ENCODE measurements at places on chromosomes 12 and 14.

DNA sequence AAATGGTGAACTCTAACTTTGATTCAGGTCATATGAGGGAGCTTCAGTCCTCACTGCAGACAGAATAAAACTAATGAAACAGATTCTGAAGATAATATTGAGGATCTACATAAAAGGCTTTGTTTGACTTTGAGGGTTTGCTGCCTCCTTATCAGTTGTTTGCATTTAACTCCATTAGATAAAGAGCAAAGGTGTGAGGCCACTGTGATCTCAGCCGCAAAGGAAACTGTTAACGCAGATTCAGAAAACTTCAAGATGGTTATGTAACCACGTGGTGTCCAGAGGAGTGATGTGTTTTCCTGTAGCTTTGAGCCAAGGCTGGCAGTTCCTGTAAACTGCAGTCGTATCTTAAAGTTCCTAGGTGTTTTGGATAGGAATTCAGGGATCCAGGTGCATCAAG lies 67.8 kb downstream of the METTL25 start:
- DNase-seq, result no peak

- no peak for DNase-seq
These were observed 12.6 kb upstream of the ABHD12B start for GRCh38 chr14:50859296-50859624.

DNA sequence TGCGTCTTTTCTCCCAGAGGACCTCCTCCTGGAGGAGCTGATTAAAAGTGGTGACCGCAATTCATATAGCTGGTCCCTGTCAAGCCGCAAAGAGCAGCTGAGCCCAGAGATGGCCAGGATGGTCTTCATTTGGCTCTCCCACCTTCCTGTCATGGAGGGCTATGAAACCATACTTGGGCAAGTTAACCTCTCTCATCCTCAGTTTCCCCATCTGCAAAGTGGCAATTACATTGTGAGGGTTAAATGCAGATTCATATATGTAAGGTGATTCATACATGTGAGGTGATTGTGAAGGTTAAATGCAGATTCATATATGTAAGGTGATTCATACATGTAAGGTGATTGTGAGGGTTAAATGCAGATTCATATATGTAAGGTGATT lies 3.6 kb upstream of the TESC start:
- DNase-seq, result no peak

DNA sequence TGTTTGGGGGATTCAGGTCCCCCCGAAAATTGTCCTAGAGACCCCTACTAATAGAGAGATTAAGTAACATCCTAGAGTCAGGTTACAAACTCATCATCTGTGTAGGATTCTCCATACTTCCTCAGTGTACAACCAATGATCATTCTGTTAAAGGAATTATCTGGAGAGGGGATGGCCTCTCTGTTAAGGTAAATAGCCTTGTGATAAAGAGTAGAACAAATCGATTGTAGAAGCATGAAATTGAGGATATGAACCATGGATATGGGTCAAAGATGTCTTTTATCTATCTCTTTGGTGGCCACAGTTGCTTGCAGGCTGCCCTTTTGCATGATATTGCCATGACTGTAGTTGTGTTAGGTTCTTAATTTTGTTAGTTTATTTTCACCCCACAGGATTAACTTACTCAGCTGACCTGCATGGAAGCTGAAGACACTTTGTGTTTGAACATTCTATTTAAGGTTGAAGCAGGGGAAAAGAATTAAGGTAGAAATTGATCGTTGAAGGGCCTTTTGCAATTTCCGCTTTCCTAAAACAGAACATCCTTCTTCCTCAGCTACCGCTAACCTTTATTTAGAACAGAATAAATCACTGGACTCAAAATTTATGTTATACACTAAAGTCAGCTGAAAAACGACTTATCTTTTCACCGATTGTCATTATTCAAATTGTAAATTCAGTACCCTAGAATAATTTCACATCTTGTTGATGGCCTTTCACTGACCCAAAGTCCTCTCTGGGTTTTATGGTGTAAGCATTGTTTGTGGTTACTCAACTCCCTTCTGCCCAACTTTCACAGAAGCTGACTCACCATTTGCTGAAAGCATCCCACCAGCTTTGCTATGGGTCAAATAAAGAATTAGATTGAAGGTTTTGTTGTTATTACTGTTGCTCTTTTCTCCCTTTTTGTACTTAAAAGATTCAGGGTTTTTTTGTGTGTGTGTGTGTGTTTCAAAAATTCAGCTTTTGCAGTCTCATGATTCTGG lies 52.3 kb downstream of the IRAK3 start:
- DNase-seq, result peak; percentile 74

GRCh38 chr14:94686511-94687160 lies 74.4 kb downstream of the SERPINA3 start:
- no peak for DNase-seq

DNA sequence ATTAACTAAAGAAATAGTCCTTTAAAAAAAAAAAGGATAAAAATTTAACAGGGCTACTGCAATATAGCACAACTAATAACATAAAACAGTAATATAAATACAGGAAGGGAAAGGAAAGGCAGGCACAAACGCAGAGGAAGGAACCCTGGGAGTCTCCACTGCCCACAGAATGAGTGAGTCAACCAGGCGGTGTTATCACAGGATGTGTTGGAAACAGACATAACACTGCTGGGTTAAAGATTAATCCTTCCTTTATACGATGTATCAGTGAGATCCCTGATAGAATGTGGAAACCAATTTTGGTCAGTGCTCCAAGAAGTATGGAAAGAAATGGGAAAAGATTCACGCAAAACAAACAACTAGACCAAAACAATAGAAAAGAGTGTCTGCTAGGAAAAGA lies 47.9 kb downstream of the FGD6 start:
- peak; percentile 71 for DNase-seq

DNA sequence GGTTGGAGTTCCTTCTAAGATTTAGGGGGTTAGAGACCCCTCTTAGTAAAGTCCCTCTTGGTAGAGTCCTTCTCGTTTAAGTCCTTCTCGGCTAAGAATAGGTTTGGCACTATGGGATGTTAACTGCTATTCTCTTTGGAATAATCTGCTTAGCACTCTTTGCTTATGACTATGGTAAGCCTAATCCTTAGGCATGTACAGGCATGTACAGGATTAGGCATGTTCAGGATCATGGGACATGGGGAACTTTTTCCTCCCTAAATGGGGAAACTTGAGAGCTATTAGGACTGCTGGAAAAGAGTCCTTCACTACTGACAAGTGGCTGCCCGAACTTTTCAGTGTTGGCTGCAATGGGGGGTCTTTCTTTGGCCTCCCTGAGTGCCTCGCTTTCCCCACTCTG lies 193.3 kb downstream of the TMEM117 start:
- DNase-seq, result no peak

GRCh38 chr12:70719672-70720420 lies 82.6 kb upstream of the PTPRB start:
- DNase-seq, result peak; percentile 63

- no peak for DNase-seq
These were observed 113.4 kb downstream of the ZNF664 start for GRCh38 chr12:124086299-124086898.

GRCh38 chr14:61563162-61563511 lies 132.2 kb upstream of the HIF1A start:
- no peak for DNase-seq

DNA sequence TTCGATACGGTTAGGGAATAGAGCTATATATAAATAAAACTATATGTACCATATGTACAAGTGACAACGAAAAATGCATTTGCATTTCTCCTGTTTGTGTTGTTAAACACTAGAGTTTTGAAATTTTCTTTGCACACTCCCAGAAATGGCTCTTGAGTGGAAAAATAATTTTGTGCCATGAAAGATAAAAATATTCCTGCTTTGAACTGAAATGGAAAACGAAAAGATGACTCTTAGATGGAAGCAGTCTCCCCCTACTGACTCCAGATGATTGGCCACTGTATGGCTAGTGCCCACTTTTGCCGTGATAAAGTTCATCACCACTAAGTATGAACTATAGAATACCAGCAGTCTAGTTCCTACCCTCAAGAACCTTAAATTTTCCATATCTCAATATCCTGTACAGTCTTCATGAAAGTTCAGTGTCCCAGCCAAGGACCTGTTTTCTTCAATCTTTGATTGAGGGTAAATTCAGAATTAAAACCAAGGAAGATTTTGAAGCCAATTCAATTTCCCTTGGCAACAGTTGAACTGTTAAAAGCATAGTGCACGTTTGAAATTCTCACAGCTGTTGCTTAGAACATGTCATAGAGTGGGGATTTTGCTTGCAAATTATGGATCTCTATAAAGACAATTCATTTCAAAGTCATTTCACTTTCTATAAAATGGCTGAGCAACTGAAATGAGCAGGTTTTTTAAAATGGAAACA lies 1.6 kb upstream of the PPP2R5E start:
- DNase-seq, result peak; percentile 29

DNA sequence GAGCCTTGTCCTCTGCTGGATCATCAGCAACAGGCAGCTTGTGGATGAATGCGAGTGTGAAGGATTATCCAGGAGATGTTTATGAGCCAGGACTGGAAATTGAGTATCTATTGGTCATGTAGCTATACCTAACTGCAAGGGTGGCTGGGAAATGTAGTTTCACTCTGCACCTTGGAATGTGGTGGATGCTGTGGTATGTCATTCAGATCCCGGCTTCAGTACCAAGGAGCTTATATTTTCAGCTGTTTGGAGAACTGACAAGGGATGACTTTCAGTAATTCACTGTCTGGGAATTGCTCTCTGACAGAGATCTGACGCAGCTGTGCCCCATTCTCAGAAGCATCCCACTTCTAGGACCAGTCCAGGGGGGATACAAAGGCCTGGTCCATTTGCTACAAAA lies 792.3 kb upstream of the NOVA1 start:
- peak; percentile 30 for DNase-seq

DNA sequence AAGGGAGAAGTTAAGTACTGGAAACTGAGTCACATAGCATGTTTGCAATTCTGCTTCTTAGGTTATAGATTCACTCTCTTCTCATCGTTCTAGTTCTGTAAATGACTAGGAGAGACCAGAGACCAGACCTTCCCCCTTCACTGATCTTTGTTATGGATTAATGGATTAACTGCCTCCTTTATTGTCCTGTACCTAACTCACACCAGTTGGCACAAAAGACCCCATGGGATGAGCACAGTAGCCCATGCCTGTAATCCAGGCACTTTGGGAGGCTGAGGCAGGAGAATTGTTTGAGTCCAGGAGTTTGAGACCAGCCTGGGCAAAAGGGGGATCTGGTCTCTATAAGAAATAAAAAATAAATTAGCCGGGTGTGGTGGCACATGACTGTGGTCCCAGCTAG lies 20.8 kb downstream of the BCAT1 start:
- no peak for DNase-seq

DNA sequence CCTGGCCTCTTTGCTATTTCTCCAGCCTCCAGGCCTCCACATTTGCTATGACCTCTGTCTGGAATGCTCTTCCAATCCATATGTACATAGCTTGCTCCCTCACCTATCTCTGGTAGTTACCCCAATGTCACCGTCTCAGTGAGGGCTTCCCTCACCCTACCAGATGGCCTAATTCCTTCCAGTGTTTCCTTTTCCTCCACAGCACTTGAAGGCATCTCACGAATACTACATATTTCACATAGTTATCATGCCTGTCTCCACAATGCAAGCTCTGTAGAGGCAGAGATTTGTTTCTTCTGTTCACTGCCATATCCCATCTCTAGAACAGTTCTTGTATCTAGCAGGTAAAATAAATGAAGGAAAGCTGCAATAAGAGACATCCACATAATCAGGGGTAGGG lies 21.3 kb upstream of the HSP90B1 start:
- peak; percentile 78 for DNase-seq

- DNase-seq, result no peak
These were observed 109.5 kb downstream of the AEBP2 start for GRCh38 chr12:19548834-19549233.

GRCh38 chr12:51082561-51083125 lies 753 bp downstream of the CSRNP2 start:
- DNase-seq, result peak; percentile 50

DNA sequence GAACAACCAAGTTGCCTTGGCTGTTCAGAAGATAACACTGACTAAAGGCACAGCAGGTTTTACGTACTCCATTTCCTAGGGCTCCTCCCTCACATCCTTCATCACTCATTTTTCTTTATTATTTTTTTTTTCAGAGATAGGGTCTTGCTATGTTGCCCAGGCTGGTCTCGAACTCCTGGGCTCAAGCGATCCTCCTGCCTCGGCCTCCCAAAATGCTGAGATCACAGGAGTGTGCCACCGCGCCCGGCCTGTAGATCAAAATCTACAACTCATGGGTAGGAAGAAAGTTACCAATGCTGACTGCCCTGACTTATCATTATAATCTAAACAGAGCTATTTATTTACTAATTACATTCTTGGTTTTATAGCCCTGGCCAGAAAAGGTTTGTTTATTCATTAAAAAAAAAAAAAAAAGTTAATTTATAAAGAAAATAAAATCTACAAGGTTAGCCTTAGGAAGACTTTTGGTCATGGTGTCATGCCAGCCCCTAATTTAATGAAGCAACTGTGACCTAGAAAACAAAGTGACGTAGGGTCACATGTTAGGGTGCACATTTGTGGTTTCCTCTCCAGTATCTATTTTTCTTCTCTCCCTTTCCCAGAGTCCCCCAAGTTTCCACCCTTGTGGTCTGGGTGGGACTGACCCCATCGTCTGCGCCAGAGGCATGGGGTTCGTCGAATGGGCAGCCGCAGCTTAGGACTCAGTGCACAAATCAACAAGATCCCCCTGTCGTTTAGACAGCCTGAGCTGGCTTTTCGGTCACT lies 19.0 kb upstream of the FOXN3 start:
- DNase-seq, result no peak

DNA sequence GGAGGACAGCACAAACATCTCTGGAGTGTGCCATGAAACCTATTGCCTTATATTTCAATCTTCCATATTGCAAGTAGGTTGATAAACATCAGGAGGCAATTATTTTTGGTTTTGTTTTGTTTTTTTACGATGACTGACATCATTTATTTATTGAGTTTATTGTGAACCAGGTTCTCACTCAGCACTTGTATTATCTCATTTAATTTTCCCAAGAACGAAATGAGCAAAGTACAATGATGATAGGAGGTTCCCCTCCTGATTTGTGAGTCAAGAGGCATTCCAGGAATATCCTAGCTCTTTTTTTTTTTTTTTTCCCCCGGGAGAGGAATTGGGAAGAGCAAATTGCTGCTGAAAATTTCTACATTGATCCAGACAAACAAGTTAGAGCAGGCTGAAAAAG lies 4.7 kb downstream of the SOCS2 start:
- no peak for DNase-seq

DNA sequence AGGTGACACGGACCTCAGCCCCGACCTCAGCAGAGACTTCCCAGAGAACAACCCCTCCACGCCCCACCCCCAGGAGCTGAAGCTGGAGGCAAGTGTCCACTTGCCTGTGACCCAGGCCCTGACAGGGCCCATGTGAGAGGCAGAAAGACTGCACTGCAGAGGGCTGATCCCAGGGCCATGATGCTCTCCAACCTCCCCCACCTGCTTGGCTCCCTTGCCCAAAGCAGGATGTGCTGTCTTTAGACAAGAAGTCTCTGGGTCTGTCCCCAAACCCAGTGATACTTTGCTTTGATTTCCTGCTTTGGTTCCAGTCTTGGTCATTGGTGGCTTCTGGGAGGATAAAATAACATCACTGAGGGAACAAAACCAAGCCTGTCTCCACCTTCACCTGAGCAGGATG lies 59.4 kb downstream of the BCL11B start:
- no peak for DNase-seq

All from fibroblast of skin of scalp (primary cell).